HL-60 (cell line): ENCODE measurements at places on chromosomes 7 and 10.

DNA sequence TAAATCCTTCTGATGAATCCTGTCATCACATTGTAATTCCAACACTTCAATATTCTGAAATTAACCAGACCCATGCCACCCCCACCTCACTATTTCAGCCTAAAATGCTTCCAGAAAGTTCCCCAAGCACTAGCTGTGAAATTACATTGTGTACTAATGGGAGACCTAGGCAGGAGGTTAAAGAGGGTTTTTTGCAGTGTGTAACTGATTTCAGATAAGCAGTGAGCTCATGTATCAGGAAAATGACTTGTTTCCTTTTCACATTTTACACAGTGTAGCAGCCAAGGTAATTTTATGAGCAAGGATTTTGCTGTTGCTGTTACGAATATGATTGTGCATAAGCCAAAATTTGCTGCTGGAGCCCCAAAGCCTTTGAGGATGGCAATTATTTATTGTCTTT lies 129.0 kb downstream of the INHBA start:
- no peak for DNase-seq

DNA sequence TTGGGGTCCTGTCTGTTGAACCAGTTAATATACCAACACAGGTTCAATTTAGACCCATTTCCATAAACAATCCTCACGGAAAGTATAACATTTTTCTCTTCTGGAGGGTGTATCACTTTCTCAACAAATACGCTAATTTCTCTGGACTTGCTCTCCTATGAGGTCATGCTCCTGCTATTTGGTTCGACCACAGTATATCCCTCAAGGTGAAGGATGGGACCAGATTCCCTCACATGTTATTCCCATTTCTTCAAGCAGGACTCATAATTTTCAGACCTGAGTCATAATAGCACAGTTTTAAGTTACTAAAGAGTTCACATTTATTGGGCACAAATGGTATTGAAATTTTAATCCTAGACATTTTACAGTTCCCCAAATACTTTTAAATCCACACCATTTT lies 57.2 kb downstream of the ADAM12 start:
- DNase-seq: no peak

DNA sequence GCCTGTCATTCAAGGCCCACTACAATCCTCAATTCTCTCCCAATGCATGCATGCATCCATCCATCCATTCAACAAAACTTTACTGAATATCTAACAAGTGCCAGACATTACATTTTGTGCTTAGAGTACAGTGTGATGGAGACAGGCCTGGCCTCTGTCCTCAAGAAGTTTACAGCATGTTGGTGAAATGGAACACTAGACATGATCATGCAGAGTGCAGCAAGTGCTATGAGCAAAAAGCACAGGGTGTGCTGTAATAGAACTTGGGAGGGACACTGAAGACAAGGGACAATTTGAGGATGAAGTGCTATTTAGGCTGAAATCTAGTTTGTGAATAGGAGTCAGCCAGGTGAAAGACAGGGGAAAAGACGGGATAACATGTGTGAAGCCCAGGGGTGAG lies 347.8 kb downstream of the PTEN start:
- DNase-seq: no peak

DNA sequence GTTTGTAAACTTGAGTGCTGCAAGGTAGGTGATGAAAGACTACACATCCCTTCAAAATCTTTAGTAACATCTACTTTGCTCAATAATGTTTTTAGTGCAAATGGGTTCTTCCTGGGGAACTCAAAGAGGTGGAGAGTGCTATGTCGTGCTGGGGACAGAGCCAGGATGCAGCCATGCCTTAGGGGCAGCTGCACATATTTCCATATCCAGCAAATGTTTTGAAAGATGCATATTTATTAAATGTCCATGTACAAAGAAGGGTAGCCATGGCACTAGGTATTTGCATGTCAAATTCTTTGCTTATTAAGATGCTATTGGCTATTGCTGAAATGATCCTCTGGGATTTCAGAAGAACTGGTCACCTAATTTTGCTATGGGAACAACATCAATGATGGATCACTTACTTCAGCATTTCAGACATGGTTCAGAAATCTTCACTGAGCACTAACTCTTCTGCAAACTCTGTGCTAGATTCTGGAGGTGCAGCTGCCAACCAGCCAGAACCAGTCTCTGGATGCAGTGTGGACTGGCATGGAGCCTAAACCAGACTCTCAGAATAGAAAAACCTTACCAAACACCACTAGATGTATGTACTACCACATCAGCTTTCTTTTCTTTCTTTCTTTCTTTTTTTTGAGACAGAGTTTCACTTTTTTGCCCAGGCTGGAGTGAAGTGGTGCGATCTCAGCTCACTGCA lies 31.7 kb upstream of the DNMBP start:
- DNase-seq: no peak

GRCh38 chr10:82811621-82812020 lies 936.6 kb downstream of the NRG3 start:
- DNase-seq: peak; percentile 14

DNA sequence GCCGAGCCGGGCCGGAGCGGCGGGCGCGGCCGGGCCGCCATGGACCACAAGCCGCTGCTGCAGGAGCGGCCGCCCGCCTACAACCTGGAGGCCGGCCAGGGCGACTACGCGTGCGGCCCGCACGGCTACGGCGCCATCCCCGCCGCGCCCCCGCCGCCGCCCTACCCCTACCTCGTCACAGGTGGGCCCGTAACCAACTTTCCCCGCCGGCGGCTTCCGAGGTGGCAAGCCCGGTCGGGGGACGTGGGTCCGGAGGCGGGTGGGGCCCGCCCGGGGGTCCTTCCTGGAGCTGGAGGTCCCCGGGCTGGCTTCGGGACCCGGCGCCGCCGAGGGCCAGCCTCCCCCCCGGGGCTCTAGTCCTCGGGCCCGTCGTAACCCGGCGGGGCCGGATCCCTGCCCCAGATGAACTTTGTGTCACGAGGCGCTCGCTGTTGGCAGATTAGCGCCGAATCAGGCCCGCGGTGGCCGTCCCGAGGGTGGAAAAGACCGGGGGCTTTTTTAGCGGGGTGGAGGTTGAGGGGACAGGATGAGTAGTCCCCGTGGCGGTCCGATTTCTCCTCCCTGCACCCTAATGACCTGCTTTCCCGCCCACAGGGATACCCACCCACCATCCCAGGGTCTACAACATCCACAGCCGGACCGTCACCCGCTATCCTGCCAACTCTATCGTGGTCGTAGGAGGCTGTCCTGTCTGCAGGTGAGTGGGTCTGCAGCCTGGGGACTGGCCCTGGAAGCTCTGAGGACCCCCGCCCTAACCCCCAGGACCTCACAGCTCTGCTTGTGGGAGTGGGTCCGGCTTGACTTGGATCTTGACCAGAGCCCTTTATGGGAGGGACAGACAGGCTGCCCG lies 496 bp downstream of the BRI3 start:
- peak; percentile 8 for DNase-seq

GRCh38 chr10:97922022-97922758 lies 72.5 kb downstream of the GOLGA7B start:
- no peak for DNase-seq

DNA sequence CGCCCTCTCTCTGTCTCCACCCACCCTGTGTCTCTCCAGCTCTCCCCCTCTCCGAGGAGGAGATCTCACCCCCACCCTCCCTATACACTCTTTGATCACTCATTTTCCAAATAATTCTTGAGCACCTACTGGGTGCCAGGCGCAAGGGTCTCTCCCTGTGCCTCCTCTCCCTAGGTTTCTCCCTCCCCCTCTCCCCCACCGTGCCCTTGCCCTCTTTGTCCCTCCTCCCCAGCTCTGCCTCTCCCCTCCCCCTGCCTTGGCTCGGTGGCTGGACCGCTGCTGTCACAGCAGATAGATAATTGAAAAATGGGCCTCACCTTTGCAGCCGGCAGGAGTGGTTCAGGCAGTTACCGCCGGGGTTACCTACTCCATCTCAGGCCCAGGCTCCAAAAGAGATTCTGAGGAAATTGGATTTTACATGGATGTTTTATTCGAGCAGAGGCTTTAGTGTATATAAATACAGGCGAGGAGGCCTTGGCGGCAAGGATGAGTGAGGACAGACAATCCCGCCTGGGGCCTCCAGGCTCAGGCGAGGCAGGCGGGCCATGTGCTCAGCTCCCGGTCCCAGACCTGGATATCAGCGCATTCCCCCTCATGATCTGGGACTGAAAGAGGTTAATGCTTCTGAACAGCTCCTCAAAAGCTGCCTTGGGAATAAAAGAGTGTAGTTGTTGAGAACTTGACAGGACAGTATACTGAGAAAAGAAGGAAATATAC lies 60.8 kb upstream of the BTRC start:
- no peak for DNase-seq

GRCh38 chr10:88227342-88228018 lies 355.6 kb downstream of the RNLS start:
- DNase-seq: no peak

GRCh38 chr7:101121991-101122932 lies 4.6 kb upstream of the SERPINE1 start:
- no peak for DNase-seq

DNA sequence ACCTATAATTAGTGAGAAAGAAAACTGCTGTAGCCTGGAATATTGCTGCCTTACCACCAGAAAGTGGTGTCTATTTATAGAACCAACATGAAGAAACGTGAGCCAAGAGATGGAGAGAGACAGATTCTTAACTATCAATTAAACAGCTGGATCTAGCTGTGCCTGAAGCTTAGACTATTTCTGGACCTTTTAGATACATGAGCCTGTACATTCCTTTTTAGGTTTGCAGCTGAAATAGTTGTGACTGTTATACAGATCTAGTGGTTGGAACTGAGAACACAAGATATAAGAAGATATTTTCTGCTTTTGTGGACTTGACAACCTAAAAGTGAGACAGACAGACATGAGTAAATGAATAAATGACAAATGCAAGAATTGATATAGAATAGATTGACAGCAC lies 73.4 kb downstream of the CDK14 start:
- DNase-seq: no peak

DNA sequence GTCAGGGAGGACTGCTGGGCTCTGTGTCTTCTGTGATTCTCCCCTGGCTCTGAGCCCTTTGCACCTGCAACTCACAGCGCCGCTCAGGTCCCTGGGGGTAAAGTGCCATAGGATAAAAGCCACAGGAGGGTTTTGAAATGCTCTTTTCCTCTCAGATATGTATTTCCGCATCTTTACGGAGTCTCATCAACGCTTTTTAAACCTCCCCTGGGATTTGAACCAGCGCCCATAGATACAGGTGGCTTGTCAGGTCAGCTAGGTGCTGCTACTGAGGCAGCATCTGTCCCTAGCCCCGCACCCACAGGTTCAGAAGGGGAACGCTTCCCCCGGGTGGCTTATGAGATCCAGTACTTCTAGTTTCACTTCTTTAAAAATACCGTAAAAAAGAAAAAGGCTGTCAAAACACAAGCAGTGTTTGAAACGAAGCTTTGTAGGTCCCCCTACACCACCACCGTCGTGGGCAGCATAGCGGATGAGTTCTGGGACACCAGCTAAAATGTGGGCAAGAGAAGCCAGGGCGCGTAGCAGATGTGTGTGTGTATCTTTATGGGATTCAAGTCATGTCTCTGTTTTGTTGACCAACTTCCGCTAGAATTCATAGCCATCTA lies 173.5 kb downstream of the CUX1 start:
- no peak for DNase-seq

- DNase-seq: no peak
These were observed 25.4 kb downstream of the GBX1 start for GRCh38 chr7:151141855-151142685.

DNA sequence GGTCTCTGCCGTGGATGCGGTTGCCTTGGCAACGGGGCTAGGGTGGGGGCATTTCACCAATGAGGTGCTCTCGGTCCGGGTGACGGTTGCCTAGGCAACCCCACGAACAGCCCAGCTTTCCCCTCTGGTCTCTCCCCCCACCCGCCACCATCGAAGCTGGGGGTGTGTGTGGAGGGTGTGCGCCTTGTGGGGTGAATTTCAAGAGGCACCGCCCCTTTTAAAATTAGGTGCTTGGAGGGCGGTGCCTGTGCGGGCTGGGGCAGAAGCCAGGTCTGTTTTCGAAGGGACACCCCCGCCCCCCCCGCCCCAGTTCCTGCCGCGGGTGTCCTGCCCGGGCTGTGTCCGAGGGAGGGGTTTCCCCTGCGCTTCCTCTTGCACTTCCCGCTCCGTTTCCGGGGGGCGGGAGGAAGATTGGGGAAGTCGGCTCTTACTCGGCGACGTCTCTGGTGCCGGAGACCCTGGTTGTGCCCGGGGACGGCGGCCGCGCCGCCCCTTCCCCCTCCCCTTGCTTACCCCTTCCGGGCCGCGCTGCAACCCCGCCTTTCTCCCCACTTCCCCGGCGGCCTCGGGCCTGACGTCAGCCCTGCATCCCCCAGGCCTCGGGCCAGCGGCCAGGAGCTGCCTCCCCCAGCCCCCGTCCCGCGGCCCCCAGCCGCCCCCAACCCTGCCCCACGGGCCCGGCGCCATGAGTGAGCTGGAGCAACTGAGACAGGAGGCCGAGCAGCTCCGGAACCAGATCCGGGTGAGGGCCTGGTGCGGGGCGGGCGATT lies 2.2 kb downstream of the GNB2 start:
- peak; percentile 93 for DNase-seq

DNA sequence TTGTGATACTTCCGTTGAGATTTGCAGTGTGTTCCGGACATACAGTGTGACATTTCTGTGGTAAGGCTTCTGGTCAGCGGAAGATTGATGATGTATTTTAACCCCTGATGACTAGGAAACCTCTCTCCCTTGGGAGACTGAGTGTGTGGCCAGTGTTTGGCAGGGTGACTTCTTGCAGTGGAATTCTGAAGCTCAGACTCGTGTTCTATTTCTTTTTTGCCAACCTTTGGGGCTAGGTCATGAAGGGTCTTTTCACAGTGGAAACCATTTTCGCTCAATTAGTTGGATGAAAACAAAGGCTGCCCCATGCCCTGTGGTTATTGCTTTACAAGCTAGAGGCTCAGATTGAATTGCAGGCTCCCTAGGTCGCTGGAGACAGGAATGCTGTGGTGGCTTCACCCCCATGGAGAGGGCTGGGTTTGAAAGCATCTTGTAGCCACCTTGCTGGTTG lies 288.9 kb downstream of the BBS9 start:
- DNase-seq: no peak

GRCh38 chr10:121822180-121822579 lies 105.7 kb downstream of the ATE1 start:
- no peak for DNase-seq

GRCh38 chr10:87603769-87604168 lies 55.9 kb upstream of the PAPSS2 start:
- no peak for DNase-seq
